Mesendoderm (in vitro differentiated cells): ENCODE measurements at places on chromosomes 4 and X.

GRCh38 chr4:21900211-21900610, 48.4 kb downstream of the KCNIP4 start:
- DNase-seq: no peak

DNA sequence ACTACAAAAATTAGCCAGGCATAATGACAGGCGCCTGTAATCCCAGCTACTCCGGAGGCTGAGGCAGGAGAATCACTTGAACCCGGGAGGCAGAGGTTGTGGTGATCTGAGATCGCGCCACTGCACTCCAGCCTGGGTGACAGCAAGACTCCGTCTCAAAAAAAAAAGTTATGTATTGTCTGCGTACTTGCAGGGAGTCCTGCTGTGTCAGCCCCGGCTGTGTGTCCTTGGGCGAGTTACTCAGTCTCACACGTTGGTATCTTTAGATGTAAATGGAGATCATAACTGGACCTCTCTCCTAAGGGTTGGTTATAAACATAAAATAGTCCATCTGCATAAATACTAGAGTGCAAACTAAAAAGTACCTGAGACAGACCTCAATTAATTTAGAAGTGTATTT, 22.7 kb upstream of the TBC1D14 start:
- no peak for DNase-seq

DNA sequence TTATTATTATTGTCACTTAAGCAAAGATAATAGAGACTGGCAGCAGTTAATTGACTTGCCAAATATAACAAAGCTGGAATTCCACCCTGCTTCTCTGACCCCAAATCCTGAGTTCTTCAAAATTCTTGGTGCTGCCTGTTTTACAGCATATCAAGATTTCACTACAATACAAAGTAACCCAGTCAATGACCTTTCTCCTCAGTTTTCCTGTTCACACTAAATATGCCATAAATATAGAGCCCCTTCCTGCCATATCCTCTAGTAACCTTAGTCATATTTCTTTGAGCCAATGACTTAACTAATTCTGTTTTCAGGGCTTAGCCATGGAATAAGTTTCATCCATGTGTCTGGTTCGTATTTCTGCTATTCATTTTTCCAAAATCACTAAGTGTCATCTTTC, 315.3 kb upstream of the HS3ST1 start:
- DNase-seq: no peak

- DNase-seq: no peak
These were observed 65.8 kb downstream of the PDLIM5 start for GRCh38 chr4:94517492-94517891.

DNA sequence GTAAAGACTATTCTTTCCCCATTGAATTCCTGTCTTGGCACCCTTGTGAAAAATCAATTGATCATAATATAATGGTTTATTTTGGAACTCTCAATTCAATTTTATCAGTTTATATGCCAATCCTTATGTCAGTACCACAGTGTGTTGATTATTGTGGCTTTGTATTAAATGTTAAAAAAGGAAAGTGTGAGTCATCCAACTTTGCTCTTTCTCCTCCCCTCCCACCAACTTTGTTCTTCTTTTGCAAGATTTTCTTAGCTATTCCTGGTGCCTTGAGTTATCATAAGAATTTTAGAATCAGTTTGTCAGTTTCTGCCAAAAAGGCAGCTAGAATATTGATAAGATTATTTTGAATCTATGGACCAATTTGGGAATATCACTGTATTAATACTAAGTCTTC, 11.2 kb upstream of the RNF175 start:
- DNase-seq: no peak

DNA sequence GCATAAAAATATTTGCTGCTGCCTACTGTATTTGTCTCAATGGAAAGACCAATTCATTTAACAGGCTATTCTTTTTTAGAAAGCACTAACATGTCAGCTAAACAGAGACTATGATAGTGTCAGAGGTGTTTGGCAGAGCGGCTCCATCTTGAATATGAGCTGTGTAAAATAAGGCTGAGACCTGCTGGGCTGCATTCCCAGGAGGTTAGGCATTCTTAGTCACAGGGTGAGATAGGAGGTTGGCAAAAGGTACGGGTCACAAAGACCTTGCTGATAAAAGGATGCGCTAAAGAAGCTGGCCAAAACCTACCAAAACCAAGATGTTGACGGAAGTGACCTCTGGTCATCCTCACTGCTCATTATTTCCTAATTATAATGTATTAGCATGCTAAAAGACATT, 41.8 kb downstream of the NPY5R start:
- DNase-seq: peak; percentile 48

- no peak for DNase-seq
These were observed 170.4 kb upstream of the LDB2 start for GRCh38 chr4:17068891-17069290.

DNA sequence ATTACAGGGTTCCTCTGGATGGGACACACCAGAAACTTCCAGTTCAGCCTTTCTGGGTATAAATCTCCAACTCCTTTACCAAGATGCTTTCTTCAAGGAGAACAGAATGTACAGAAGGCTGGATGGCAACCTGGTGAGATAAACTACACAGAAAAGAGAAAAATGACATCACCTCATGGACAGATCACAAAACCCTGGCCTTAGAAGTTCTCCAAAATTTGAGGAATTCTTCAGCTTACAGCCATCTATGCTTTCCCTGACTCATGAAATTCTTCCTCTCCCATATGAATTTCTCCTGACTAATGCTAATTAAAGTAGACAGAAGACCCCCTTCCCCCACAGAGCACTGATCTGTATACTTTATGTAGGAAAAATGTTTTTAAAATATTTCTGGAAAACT, 345.4 kb downstream of the STIM2 start:
- no peak for DNase-seq

DNA sequence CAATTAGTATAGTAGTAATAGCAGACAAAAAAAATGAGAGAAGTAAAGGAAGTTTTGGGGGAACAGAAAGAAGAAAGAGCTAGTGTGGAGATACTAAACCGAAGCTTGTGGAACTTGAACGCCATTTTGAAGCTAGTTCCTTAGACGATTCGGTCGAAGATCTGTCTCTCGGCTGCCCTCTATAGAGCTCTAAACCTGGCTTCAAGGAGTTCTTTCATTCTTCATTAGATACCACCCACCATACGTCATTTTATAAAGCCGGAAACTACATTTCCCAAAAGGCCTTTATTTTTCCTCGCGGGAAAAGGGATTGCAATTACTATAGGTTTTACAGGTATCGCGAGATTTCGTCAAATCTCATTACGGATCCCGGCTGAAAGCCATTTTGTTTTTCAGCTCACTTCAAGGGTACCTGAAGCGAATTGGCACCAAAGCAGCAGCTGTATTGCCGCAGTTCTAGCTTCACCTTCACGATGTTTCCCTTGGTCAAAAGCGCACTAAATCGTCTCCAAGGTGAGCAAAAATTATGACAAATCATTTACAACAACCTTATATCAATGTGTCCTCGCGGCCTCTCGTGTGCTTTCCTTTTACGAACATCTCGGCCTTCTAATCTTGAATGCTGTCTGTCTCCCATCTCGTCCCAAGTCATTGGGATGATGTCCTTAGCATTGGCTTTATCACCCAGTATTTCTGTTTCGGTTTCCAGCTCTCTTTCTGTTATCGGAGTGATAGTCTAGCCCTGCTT, at the start of gene COX7B:
TSS of gene COX7B (plus strand) at position 388 of the 748 bp plus-strand sequence. CDS start at position 474, 86 bp downstream.
- peak; percentile 99 for DNase-seq

DNA sequence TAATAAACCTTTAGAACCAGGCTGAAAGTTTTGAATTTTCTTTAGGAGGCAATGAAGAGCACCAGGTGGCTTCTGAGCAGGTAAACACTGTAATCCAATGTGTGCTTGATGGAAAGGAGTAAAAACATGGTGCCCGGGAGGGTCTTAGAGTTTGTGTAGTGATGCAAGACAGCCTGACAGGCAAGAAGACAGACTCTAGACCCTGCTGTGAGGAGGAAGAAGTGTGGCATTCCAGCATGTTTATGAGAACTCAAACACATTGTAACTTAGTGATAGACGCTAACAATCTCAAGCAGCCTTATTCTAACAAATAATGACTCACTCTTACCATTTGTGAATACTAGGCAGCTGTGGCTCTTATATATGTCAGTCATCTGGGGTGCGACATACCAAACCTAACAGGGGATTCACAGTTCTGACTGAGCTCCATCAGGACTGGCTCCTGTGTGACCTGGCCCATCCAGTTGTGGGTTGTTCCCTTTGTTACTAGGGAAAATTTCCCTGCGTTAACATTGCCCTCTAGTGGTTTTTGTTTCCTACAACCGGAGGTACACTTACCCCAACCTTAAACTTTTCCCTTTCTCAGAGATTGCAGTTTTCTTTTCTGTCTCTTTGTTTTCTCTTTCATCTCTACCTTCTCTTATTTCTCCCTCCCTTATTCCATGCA, 53.8 kb downstream of the VSIG4 start:
- DNase-seq: peak; percentile 96

DNA sequence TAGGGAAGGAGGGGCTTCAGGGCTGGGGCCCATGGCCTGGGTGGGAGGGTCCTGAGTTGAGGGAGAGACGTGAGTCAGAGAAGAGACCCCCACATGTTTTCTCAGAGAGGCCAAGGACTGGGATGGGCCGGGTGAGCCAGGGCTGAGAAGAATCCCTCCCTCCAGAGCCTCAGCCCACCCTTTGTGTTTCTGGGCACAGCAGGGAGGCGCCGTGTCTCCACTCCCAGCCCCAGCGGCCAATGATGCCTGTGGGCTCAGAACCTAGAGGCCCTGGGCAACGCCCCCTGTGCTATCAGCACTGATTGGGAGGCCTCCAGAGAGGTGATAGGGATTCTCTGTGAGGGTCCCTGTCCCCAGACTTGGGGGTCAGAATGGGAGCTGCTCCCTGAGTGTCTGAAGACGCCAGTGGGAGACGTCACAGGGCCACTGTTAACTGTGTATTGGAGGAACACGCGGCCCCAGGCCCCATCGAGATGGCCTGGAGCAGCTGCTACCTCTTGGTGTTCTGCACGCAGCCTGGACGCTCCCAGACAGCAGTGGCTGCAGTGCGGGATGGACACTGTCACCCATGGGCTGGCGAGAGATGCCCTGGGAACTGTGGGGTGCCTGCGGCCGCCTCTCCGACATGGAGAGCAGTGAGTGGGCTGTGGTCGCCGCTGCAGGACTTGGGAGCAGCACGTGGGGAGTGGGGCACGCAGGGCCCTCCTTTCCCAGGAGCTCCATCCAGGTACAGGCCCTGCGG, 8.5 kb downstream of the FGFRL1 start:
- DNase-seq: peak; percentile 45

- DNase-seq: no peak
These were observed 36.1 kb upstream of the IRF2 start for GRCh38 chr4:184510401-184510800.

GRCh38 chrX:79035421-79035820, 90.2 kb downstream of the P2RY10 start:
- DNase-seq: no peak

- DNase-seq: no peak
These were observed 245.0 kb upstream of the HTR2C start for GRCh38 chrX:114338870-114339269.

- DNase-seq: no peak
These were observed 48.4 kb downstream of the BCORL1 start for GRCh38 chrX:130030826-130031225.

DNA sequence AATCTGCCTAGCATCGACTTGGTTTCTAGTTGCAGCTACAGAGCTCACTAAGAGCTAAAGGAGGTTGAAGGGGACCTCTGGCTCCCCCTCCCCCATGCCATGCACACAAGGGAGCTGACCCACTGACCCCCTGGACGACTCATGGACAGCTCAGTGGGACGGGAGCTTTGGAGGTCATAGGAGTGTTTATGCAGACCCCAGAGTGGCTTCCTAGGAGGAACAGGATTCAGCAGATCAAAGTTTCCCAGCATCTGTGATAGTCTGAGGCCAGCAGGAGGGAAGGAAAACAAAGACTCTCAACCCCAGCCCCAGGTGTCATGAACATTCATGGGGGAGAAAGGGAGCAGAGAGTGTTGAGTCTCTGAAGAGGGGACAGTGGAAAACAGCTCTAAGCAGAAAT, 104.4 kb downstream of the ARSF start:
- peak; percentile 12 for DNase-seq

GRCh38 chrX:134717698-134718097, 59.4 kb upstream of the PLAC1 start:
- no peak for DNase-seq
